ENCODE measurements at places on chromosomes 6 and 20.

DNA sequence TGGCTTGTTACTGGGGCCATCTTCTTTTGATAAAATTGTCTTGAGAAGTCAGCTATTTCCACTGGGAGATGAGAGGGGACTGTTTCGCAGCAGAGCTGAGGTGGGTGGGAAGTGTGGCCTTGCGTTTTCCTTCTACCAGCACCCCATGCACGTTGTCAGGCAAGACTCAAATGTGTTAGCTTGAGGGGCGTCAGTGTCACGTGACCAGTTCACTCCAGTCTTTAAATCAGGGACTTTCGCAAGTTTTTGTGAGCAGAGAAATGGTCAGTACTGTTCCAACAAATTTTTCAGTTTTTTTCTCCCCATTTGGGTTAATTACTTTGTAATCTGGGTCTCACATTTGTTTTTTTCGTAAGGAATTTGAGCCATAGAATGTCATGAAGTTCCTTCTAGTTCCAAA lies 20.7 kb upstream of the ADRM1 start:
- DNase-seq = no peak

- no peak for DNase-seq
These were observed 25.8 kb downstream of the HLA-E start for GRCh38 chr6:30515106-30515505.

DNA sequence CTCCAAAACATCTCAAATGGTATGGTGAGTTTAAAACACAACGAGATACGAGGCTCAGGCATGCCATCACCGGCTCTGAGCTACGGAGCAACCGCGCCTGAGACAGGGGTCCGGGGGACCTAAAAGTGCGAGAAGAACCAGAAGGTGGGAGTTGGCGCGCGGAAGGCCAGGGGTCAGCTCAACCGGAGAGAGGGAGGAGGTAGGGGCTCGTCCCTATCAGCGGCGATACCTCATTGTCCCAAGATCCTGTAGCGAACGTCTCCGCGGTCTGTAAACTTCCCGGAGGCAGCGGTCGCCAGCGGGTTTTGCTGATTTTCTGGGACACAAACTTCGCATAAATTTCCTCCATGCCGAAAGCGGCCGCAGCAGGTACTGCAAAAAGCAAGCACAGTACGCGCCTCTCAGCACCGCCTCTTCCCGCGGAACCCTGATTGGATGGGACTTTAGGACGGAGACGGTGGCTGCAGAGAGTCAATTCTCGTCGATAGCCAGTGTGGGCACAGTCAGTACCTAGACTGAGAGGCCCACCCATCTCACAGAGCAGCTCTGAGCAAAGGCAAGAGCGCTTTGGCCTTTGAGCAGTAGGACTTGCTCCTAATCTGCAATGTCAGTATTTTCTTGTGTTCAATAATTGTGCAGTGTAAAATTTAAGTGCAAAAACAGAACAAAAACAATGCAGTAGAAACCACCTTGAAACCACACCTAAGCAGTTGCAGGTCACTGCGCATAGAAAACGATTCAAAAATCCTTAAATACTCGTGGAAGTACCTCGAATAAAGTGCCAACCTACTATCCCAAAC lies at the start of gene NUP43:
Gene NUP43, minus strand, starts transcription at position 383 of the 800 bp plus-strand sequence. Its CDS starts 34 bp downstream, at position 349.
- DNase-seq = peak; percentile 91

- DNase-seq = no peak
These were observed 86.6 kb downstream of the ECT2L start for GRCh38 chr6:138882369-138883017.

DNA sequence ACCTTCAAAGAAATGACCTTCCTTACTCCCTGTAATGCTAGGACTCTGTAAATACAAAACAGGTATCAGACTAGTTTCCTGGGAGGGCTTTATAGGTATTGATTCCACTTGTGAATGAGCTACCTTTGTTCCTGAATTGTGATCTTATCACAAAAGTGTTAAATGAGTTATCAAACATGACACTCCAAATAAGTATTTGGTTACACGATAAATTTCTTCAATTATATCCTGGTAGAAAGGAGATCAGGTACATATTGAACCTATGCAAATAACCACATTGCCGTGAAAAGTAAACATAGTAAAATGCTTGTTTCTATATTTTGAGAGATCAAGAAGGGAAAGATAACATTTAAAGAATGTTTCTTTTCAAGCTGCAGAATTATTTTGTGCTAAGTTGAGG lies 285.3 kb downstream of the HIVEP2 start:
- peak; percentile 50 for DNase-seq

DNA sequence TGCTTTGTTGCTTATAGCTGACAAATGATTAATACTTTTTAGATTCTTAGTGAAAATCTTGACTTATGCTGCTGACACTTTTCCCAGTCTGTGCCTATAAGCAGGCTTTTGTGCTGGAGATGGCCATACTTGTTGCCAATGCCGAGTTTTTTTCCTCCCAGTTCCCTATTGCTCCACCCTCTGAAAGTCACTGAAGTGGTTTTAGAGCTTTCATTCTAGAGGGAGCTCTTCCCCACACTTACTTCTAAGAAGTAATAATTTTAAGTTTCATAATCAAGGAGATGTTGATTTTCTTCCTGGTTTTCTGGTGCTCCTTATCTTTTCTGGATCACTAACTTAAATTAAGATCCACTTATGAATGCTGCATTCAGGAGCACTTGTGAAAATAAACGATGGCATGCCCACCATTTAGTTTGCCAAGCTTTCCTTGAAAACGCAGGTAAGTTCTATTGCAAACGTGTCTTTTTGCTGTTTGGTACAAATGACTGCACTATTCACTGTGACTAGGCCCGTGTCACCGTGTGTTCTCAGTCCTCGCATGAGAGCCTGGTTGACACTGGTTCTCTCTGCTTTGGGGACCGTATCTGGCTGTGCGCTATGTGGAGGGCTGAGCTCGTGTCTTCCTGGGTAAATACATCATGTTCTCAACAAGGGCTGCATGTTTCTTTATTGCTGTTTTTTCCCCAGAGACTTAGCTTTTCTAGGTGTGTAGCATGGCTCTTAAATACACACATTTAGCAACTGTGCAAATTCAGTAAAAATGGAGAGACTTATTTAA lies 50.2 kb downstream of the GFRA4 start:
- DNase-seq = no peak

All from LNCaP clone FGC (cell line).